ENCODE measurements at places on chromosomes 1 and 21. TPM values are rescaled to one million over a fixed set of nuclear protein-coding genes. Genes with fewer than 3 reads are reported as not detected.
A peak's percentile ranks its signal among the peaks of the same experiment; 100 is the strongest.

FALEC gene
- total RNA-seq, result 2.6 TPM

- no peak for DNase-seq
Observed at GRCh38 chr1:73910466-73910865, 287.5 kb downstream of the LRRIQ3 start.

SEMA4A gene
- total RNA-seq, result 10.3 TPM

GRCh38 chr1:41338820-41339219 lies 22.4 kb upstream of the FOXO6 start:
- DNase-seq, result no peak

DNA sequence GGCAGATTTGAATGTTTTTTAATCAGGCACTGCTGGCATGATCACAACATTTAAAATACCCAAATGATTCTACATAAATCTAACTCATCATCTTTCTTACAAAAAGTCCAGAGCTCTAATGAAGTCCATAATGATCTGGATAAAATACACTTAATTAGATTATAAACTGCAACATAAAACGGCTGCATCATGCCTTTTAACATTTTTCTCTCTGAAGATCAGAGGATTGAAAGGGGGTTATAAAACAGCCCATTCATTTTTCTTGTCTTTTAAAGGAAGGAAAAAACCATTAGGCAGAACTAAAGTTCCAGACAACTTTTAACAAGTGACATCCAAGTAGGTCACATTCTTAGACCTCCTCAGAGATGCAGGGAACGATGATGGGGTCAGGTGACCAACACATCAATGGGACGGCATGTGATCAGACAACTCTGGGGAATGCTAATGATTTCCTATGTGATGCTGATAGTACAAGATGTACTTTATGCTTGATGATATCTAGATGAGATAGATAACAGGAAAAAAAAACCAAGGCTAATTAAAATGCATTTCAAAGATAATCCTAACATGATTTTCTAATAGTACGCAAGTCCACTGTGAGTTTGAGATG lies 455.1 kb downstream of the SMYD3 start:
- DNase-seq, result no peak

DNA sequence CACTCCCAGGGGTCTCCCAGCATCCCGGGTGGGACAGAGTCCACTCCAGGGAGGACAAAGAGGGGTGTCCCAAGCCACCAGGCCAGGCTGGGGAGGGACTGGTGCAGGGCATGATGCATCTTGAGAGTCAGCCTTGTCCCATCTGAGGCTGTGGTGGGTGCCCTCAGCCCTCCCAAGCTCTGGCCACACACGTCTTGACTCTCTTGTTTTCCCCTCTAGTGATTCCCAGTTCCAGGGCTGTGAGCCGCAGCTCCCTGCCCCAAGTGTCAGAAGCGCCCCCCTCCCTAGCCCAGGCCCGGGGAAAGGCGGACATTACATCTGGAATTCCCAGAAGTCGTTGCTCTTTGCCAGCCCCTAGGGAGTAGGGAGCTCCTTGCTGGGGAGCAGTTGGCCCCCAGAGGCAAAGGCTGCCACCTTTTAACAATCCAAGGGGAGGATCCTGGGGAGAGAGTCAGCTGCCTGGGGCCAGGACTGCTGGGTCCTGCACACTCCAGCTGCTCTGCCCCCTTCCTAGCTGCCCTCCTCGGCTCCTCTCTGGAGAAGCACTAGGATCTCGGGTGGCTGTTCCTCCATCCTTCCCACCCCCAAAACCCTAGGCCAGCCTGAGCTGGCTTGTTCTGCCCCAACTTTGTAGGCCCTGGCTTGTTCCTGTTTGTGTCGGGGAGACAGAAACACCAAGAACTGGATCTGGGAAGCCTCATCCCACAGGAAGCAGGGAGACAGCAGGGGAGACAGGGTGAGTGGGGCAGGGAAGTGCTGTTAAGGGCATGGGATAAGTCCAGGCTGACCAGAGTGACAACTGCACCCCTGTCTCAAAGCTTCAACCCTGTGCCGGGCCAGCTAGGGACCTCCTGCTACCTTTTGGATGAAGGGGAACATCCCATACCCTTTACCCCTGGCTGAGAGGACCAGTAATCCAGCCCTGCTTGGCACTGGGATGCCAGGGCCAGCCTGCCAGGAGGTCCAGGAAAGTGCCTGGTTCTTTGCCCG lies 3.2 kb upstream of the PTPN7 start:
- peak; percentile 62 for DNase-seq

SLAMF9 gene
- not detected for total RNA-seq

GRCh38 chr1:15205586-15206346 lies 41.3 kb upstream of the FHAD1 start:
- DNase-seq, result no peak

ZBTB8B gene
- total RNA-seq, result 1.4 TPM

DNA sequence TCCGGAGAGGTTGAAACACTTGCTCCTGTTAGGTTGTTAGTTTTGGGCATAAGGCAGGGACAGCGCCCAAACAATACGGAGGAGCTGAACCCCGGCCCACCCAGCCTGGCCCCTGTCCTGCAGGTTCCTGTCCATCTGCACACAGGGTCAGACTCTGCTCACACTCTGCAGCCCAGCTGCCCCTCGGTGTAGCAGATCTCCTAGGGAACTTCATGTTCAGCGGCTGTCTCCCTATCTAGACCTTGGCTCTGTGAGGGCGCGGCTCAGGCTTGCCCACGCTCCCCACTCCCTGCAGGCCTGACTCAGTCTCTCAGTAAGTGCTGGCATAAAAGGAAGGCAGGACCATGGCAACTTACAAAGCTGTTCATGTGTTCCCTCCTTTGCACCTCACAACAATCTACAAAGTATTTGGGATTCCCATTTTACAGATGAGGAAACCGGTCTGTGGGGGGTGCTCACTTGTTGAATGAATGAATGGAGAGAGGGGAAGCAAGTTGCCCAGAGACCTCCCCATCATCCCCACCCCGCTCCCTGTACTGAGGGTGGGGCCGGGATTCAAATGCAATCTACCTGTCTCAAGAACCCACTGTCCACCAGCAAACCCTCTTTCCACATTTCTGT lies 26.2 kb downstream of the ACOT11 start:
- no peak for DNase-seq

LRRC53 gene
- total RNA-seq, result not detected

AIM2 gene
- total RNA-seq, result 0.31 TPM

GRCh38 chr1:226772446-226773139 lies 33.5 kb upstream of the ITPKB start:
- no peak for DNase-seq

Measured in H7 (cell line).